Left ventricle myocardium superior (tissue), 1 donor: ENCODE measurements at places on chromosomes 5 and 9. TPM values are rescaled to one million over a fixed set of nuclear protein-coding genes. Genes with fewer than 3 reads are reported as not detected.

NSG2 gene
- 0.27 TPM for total RNA-seq

SLC2A8 gene
- total RNA-seq, result 18.6 TPM

POLE3 gene
- total RNA-seq, result 25.1 TPM

BARHL1 gene
- not detected for total RNA-seq

SLC34A3 gene
- total RNA-seq, result not detected

FREM1 gene
- total RNA-seq, result 2.7 TPM

JAKMIP2 gene
- total RNA-seq, result 0.50 TPM
